ENCODE measurements at places on chromosomes 6 and 20. TPM values are rescaled to one million over a fixed set of nuclear protein-coding genes. Genes with fewer than 3 reads are reported as not detected.

Gene CRISP3
- not detected for total RNA-seq

Gene DHX16
- 22.5 TPM for total RNA-seq

Gene SOX18
- total RNA-seq = 0.63 TPM

Gene GUCA1A
- 1.6 TPM for total RNA-seq

Gene SFT2D1
- total RNA-seq = 33.8 TPM

Gene OXT
- not detected for total RNA-seq

Gene CST2
- not detected for total RNA-seq

Gene NUDT3
- total RNA-seq = 146 TPM

Gene CYP21A2
- not detected for total RNA-seq

Gene RCAN2
- total RNA-seq = 7.5 TPM

Gene DLK2
- total RNA-seq = 8.5 TPM

Gene GNAS-AS1
- 2.5 TPM for total RNA-seq

Gene KIF16B
- 57.9 TPM for total RNA-seq

Gene ROS1
- total RNA-seq = not detected

Gene ARMC2
- total RNA-seq = 17.2 TPM

Gene COL12A1
- 67.3 TPM for total RNA-seq

Gene HFE
- total RNA-seq = 0.31 TPM

Gene MUC22
- total RNA-seq = not detected
